ENCODE measurements at places on chromosomes 5 and 9.

DNA sequence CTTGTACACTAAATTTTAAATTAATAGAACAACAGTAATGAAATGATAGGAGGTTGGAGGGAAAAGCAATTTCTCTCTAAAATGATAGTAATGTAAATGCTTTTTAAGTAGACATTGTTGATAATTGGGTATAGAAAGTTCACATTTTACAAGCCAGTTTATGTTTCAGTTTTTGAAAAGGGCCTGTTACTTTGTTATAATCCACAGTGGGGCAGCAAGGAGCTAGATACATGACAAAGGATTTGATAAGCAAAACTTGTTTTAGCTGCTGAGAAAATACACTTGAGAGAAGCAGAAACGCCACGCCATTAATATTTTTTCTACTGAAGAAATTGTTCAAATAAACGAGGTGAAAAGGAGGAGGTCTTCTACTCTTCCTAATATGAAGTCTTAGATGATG, 30.2 kb downstream of the SREK1 start:
- no peak for DNase-seq

- no peak for DNase-seq
These were observed 2030.6 kb upstream of the NUDT12 start for GRCh38 chr5:105593011-105593760.

GRCh38 chr5:17180864-17181723, 36.3 kb upstream of the BASP1 start:
- DNase-seq = no peak

- DNase-seq = no peak
These were observed 125.3 kb upstream of the MARCHF11 start for GRCh38 chr5:16304846-16305245.

GRCh38 chr9:121692606-121693387, 41.4 kb downstream of the DAB2IP start:
- DNase-seq = no peak

DNA sequence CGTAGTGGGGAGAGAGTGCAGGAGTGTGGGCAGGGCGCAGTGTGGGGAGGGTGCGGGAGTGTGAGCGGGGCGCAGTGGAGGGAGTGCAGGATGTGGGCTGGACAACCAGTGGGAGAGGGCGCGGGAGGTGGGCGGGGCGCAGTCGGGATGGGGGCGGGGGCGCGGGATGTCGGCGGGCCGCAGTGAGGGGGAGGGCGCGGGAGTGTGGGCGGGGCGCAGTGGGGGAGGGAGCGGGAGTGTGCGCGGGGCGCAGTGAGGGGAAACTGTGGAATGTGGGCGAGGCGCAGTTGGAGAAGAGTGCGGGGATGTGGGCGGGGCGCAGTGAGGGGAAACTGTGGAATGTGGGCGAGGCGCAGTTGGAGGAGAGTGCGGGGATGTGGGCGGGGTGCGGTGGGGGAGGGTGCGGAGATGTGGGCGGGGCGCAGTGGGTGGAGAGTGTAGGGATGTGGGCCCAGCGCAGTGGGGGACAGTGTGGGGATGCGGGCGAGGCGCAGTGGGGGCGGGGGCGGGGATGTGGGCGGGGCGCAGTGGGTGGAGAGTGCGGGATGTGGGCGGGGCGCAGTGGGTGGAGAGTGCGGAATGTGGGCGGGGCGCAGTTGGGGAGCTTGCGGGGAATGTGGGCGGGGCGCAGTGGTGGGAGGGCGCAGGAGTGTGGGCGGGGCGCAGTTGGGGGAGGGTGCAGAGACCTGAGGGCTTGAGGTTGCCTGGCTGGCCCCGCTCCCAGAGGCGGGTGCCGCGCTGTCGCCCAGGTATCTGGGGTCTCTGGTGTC, at the start of gene NXNL2:
Gene NXNL2 (plus strand): TSS at position 723 of the 770 bp plus-strand sequence. CDS start 257 bp downstream, outside the sequence.
- no peak for DNase-seq

DNA sequence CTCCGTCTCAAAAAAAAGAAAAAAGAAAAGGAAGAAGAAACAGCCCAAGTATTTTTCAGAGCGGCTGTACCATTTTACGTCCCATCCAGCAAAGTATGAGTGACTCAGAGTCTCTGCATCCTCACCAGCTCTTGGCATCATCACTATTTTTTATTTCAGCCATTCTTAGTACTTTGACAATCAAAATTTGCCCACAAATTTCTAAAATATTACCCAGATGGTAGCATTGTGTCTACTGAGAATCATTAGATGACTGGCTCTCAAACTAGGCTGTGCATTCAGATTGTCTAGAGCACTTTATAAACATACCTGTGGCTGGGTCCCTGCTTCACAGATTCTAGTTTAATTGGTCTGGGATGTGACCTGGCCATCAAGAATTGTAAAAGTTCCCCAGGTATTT, 21.6 kb upstream of the MELK start:
- DNase-seq = no peak
